Stimulated activated CD4-positive, alpha-beta T cell treated with anti-CD3 and anti-CD28 coated beads, Interleukin-1b, Interleukin-23, amount 100 ng/mL, for 1 hour (primary cell): ENCODE measurements at places on chromosomes 6 and 20.

DNA sequence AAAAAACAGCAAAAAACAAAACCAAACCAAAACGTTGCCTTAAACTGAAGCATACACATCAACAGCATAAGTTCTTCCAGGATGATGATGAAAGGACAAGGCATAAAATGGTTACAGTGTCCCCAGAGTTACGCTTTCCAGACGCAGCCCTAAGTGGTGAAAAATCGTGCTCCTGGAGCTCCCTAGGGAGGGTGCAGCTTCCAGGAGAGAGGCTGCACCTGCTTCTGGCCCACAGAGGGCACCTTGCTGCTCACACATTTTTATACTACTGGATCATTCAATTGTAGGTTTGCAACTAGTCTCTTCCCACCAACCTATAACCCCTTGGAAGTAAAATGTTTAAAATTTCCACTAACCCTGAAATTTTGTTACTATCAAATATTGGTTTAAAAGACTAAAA, 115.0 kb downstream of the PRKN start:
- no peak for DNase-seq

GRCh38 chr6:105744815-105745214, 341.3 kb upstream of the PRDM1 start:
- DNase-seq = no peak

DNA sequence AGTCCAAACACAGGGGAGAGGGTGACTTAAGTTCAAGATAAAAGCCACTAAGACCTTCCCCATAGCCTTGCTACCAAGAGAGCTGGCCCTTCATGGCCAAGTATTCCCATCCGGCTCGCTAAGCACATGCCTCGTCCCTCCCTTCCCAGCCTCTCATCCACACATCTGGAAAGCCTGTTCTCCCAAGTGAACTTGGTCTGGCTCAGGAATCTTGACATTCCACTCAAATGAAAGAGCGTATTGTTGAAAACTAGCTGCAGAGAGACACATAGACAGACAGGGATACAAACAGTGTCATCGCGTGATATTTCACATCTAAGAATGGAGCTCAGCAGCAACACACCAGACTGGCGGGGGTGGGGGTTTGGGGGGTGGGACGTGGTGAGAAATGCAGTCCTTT, 182.8 kb upstream of the FOXQ1 start:
- DNase-seq = no peak

- DNase-seq = no peak
Observed at GRCh38 chr20:46253391-46253790, 54.9 kb downstream of the CDH22 start.

DNA sequence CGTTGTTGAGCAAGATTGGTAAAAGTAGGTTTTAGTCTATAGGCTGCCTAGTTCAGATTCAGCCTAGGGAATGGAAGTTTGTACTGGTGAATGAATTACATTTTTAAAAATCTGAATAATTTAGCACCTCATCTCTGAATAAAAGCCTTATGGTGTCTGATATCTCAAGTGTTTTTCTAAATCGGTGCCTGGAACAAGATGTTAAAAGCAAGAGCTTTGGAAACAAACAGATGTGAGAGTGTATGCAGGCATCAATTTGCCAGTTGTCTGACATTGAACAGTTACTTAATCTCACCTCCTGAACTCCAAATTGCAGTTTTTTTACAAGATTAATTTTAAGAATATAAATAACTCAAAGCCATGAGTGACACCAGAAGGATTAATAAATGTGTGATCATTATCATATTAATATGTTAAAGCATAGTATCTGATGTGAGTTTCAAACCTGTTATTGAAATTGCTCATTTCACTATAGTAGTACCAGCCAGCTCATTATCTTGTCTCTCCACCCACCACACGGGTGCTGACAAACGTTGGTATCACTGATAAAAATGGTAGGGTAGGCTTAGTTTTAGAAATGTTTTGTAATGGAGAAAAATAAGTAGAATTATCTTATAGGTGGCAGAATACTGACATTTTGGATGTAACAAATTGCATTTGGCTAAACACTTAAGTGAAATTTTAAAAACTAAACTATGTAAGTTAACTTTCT, 157.3 kb downstream of the FAM83B start:
- DNase-seq = no peak

DNA sequence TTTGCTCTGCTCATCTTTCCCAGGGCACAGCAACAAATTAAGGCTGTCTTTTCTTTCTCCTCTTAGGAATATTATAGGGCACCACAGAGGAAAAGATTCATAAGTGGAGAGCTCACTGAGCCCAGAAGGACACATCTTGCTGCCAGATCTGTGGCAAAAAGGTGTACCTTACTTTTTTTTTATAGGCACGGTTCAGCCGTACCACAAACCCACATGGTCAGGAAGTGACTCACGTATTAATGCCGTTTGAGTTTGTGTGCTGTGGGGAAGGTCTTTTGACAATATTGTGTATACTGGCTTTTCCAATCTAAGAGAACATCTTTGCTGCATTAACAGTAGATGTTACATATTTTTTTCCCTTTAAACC, 28.4 kb downstream of the PAQR8 start:
- DNase-seq = no peak

DNA sequence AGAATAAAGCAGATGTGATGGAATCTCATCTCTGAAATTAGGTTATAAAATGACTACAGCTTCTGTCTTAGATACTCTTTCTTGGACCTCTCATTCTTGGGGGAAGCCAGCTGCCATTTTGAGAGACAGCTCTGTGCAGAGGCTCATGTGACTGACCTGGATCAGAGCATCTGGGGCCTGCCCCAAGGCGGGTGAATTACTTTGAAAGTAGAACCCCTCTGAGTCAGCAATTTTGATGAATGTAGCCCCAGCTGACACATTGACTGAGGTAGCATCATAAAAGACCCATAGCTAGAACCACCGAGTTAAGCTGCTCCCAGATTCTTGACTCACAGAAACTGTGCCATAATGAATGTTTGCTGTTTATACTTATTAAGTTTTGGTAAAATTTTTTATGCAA, 124.5 kb downstream of the THEMIS start:
- no peak for DNase-seq

DNA sequence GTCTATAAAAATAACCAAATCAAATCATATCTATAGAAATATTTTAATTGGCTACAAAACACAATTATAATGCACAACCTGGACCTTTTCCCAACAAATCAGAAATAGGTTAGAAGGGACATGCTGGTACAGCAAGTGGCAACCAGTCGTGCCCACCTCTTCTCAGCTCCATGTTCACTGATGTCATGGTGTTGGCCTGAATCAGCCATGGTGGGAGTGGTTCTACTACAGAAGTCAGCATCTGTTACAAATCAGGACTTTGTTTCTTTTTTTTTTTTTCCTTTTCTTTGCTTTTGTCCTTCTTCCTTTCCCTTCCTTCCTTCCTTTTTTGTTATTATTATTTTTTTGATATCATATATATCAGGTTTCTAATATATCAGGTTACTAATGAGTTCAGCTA, 91.2 kb downstream of the RALGAPA2 start:
- DNase-seq = no peak

- DNase-seq = no peak
Observed at GRCh38 chr20:37378785-37379598, 33.1 kb downstream of the SRC start.
